ENCODE measurements at places on chromosomes 16 and 17.
A peak's percentile ranks its signal among the peaks of the same experiment; 100 is the strongest.

- DNase-seq: no peak
Observed at GRCh38 chr16:53091466-53092211, 36.8 kb downstream of the CHD9 start.

GRCh38 chr16:11089504-11090124 is 145.2 kb downstream of the CLEC16A start:
- DNase-seq: no peak

DNA sequence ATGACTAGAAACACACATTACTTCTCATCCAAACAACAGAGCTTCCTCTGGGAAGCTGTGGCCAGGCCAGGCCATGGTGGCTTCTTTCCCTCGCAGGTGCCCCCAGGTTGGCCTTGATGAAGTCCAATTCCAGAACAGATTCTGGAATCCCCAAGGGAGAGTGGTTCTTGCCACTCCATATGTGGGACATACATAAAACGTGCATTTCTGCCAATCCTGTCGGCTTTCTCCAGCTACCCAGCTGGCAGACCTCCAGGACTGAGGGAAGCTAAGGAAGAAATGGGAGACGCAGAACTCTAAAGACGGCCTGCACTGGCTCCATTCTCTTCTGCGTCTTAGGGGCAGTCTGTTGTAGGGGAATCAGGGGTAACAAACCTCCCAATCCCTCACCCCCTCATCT is 219.2 kb upstream of the CDH5 start:
- DNase-seq: no peak

- no peak for DNase-seq
Observed at GRCh38 chr17:83127431-83128160, 48.2 kb downstream of the METRNL start.

DNA sequence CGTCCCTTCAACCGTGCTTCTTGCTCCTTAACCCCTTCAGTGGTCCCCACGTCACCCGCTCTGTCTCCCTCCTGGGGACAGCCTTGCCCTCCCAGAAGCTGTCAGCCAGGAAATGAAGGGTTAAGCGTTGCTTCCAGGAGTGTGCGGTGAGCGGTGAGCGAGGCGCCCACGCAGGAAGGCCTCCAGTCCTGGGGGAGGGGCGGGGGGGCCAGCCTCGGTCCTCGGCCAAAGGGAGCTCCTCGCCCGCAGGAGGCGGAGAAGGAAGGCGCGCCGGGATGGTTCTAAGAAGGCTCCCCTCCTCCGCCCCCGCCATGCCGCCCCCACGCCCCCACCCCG is 2.3 kb downstream of the RBFOX3 start:
- DNase-seq: no peak

- DNase-seq: no peak
Observed at GRCh38 chr17:71938340-71939010, 182.3 kb upstream of the SOX9 start.

GRCh38 chr17:19569785-19570543 is 36.3 kb downstream of the SLC47A1 start:
- DNase-seq: no peak

- DNase-seq: no peak
Observed at GRCh38 chr16:1458977-1459341, 14.6 kb upstream of the CCDC154 start.

DNA sequence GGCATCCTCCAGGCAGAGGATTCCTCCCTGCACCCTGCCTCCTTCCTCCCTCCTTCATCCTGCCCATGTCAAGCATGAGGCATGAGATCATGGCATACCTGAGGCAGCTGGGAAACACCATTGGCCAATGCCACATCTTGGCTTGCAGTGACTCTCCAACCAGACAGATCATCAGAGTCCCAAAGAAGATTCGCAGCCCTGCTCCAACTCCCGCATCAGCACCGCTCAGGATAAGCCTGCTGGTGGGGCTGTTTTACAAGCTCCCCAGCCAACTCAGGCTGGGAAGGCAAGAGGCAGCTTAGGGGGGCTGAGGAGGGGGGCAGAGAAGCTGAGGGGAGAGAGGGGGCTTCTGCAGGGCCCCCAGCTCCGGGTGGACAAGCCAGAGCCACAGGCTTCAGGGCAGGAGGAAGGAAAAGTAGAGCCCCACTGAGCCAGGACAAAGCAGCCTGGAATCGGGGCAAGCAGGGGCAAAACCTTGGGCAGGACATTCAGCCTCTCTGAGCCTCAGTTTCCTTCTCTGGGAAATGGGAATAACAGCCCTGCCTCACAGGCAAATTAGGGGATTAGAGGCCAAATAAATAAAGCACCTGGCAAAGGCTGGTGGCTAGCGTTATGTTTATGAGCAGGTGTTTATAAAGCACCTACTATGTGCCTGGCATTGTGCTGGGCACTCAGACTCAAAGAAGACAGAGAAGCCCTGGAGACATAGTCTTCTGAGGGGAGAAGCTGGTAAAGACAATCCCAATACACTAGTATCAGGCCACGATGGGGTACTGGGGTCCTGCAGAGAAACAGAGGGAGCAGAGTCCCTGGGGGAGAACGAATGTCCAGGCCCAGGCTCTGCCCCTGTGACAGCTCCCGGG is 88.1 kb downstream of the GOSR1 start:
- DNase-seq: no peak

DNA sequence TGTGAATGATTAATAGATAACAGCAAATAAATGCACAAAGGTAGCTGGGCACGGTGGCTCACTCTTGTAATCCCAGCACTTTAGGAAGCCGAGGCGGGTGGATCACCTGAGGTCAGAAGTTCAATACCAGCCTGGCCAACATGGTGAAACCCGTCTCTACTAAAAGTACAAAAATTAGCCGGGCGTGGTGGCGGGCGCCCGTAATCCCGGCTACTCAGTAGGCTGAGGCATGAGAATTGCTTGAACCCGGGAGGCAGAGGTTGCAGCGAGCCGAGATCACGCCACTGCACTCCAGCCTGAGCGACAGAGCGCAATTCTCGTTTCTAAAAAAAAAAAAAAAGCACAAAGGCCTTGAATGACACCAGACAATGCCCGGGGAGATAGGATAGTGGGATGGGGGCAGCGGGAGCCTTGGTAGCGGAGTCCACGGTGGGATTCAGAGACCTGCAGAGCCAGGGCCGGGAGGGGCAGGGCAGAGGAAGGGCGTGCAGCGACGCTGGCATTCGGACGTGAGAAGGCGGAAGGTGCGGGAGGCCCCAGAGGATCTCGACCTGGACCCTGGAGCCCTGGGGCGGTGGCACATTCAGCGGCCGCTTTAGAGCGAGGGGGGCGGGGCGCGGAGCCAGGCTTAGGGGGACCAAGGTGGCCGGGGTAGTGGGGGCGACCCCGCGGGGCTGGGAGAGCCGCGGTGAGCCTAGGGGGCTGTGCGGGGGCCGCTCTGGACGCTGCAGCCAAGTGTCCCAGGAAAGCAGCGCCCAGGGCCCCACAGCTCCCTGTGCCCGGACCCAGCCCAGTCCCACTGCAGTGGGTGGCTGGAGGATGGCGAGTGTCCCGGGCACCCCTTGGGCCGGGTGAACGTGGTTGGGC is 999 bp upstream of the FLYWCH2 start:
- peak; percentile 3 for DNase-seq

- no peak for DNase-seq
Observed at GRCh38 chr16:14375132-14375491, 254.9 kb downstream of the PARN start.

DNA sequence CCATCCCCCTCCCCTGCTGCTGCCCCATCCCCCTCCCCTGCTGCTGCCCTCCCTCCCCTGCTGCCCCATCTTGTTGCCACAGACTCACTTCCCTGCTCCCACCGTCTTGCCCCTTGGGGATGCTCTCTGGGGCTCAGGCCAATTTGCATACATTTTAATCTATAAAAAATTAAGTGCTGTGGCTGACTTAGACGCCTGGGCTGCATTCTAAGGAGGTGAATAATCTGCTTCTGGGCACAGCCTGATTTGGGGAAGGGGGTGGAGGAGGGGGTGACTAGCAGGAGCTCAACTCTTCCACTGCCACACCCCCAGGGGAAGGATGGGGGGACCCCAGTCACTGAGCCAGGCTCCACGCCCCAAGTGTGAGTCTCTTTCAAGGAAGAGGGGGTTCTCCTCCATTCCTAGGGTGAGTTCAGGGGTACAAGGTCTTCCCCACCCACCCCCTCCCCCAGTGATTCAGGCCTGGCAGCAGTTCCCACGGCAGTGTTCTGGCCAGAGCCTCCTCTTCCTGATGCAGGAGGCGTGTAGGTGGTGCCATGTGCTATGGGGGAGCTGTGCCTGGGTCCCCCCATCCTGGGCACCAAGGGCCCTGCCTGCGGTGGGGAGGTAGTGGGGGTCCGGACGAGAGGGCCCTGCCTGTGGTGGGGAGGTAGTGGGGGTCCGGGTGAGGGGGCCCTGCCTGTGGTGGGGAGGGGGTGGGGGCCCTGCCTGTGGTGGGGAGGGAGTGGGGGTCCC is 5.0 kb downstream of the DPH1 start:
- no peak for DNase-seq

- no peak for DNase-seq
Observed at GRCh38 chr16:47018223-47018891, 44.9 kb upstream of the DNAJA2 start.

GRCh38 chr17:4463818-4464476 is 30.2 kb downstream of the SPNS3 start:
- no peak for DNase-seq

DNA sequence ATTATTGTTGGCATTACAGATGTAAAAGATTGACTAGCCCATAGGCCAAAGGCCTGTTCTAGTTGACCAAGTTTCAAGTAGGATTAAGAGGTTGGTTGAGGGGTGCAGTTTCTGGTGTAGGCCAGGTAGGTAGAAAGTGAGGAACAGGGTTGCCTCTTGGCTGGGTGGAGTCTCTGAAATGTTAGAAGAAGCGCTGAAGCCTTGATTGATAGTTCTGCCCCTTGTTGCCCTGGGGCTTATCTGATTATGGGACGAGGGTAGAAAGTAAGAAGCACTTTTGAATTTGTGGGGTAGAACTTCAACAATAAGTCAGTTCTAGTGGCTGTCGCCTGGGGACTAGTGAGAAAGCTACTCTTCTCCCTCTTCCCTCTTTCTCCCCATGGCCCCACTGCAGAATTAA is 6.2 kb downstream of the BCL6B start:
- no peak for DNase-seq

- no peak for DNase-seq
Observed at GRCh38 chr17:46135126-46135812, 58.0 kb downstream of the KANSL1 start.

- no peak for DNase-seq
Observed at GRCh38 chr17:80358861-80359260, 56.1 kb upstream of the ENDOV start.

GRCh38 chr16:49496656-49497055 is 123.1 kb downstream of the C16orf78 start:
- DNase-seq: no peak

- DNase-seq: no peak
Observed at GRCh38 chr17:9057310-9057709, 36.0 kb downstream of the NTN1 start.

GRCh38 chr17:43006639-43007551 is at the start of gene IFI35:
Gene IFI35, plus strand, starts transcription at chr17:43006784. Its CDS starts 164 bp downstream, at chr17:43006948.
- DNase-seq: peak; percentile 77

- no peak for DNase-seq
Observed at GRCh38 chr17:33766721-33767120, 473.6 kb upstream of the ASIC2 start.

DNA sequence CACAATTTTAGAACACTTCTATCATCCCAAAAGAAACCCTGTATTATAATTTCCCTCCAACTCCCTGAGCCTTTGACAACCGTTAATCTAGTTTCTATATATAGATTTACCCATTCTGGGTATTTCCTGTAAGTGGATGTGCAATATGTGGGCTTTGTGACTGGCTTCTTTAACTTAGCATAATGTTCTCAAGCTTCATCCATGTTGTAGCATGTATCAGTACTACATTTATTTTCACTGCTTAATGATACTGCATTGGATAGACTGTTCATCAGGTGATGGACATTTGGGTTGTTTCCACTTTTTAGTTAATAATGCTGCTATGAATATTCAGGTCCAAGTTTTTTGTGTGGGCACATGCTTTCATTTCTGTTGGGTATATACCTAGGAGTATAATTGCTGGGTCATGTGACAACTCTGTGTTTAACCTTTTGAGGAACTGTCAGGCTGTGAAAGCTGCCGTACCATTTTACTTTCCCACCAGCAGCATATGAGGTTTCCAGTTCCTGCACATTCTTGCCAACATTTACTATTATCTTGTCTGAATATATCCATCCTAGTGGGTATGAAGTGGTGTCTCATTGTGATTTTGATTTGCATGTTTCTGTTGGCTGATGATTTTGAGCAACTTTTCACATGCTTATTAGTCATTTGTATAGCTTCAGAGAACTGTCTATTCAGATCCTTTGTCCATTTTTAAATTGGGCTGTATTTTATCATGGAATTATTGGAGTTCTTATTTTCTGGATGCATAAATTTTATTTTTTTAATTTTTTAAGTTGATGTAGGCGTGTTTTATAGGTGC is 16.4 kb downstream of the REXO5 start:
- no peak for DNase-seq

DNA sequence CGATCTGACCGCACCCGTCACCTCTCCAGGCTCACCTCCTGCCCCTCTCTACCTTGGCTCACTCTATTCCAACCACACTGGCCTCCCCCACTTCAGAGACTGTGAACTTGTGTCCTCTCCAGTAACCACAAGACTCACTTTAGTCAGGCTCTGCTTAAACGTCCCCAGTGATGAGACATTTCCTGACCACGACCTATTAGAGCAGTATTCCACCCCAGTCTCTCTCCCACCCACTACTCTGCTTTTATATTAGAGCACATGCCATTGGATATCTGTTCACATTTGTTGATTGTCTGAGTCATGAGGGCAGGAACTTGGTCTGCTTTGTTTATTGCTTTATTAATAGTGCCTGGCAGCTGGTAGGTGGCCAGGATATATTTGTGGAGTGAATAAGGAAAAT is 20.1 kb downstream of the COX11 start:
- DNase-seq: no peak

DNA sequence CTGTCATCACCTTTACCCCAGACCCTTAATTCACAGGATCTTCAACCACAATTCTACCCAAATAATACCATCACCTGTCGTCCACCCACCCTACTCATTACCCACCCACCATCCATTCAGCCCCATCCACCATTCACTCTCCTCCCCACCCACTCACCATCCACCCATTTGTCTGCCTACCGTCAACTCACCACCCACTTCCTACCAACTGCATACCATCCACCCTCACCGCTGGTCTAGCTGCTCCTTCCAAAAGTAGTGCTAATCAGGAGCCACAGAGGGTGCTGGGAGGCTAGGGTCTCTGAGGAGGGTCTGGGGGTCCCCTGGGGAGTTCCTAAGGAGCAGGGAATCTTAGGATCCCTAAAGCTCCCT is 12.0 kb upstream of the IGFBP4 start:
- no peak for DNase-seq

DNA sequence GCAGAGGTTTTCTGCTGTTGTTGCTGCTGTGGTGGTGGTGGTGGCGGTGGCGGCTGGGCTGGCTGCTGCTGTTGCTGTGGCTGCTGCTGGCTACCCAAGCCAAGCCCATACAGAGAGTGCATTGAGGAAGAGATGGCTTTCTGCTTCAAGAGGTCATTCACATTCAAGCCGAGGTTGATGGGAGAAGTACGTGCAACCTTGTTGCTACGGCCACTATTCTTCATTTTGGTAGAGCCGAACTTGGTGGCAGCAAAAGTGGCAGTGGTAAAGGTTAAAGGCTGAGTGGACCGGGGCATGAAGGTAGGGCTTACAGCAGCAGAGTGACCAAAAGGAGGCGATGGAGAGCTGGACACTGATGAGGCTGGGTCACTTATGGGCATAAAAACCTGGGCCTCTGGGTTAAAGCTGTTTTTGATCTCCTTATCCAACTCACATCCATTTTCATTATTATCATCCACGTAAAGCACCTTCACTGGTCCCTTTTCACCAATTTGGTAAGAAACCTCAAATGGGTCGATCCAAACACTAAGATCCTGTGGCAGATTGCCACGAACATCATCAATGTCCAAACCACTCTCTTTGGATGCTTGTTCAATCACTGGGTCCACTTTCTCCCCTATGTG is 2.8 kb downstream of the TOB1 start:
- DNase-seq: no peak

- no peak for DNase-seq
Observed at GRCh38 chr17:45705123-45706009, 78.8 kb upstream of the CRHR1 start.
